ENCODE measurements at places on chromosomes 16 and 17.

- DNase-seq, result no peak
Observed at GRCh38 chr16:63461248-63461841, 1425.1 kb upstream of the CDH8 start.

- DNase-seq, result no peak
Observed at GRCh38 chr17:79849953-79850352, 10.7 kb upstream of the CBX4 start.

DNA sequence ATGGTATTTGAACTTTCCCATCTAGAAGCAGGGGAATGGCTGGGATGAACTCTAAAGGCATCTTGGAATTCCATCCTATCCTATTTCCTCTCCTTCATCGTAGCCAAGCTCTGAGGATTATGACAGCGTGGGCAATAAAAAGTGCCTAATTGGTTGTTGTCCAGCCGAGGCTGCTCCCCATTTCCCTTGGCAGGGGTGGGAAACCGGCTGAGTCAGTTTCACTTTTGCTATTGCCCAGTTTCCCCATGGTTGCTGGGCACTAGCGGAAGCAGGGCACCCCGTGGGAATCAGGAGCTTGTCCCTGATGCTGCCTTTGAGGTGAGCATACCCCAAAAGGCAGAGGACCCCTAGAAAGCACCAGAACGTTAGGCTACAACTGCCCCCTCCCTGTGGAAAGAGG lies 13.8 kb upstream of the SP2 start:
- no peak for DNase-seq

- no peak for DNase-seq
Observed at GRCh38 chr17:63659850-63660249, 37.6 kb downstream of the MAP3K3 start.

DNA sequence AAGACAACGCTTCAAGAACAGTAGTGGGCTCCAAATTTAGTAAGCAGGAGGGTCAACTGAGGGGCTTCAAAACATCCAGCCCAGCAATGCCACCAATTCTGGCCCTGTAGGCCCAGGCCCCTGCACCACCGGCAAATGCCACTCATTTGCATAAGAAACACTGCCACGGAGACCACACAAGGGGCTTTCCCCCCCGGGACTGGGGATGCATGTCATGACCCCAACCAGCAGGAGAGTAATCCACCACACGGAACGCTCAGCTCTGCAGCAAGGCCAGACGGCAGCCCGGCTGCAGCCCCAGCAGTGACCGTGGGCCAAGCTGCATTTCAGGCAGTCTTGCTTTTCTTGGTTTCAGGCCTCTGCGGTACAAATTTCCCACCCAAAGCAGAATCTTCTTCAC lies 14.1 kb downstream of the TMEM11 start:
- no peak for DNase-seq

DNA sequence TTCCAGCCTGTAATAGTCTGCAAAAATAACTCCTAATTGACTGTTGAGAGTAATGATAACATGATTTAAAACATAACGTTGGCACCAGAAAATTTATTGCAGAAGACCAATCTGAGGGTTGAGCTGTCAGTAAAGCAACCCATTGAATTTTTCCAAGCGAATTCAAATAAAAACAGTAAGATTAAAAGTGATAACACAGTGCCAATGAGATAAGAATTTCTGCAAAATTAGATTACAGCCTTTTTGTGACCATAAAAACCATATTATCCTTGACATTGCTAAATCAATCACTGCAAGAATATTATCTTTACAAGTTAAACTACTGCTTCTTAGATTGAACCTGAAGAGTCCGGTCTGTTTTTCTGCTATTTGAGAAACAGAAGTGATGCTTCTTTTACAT lies 341.4 kb downstream of the CDH11 start:
- no peak for DNase-seq

GRCh38 chr17:66375121-66375520 lies 72.7 kb downstream of the PRKCA start:
- no peak for DNase-seq

DNA sequence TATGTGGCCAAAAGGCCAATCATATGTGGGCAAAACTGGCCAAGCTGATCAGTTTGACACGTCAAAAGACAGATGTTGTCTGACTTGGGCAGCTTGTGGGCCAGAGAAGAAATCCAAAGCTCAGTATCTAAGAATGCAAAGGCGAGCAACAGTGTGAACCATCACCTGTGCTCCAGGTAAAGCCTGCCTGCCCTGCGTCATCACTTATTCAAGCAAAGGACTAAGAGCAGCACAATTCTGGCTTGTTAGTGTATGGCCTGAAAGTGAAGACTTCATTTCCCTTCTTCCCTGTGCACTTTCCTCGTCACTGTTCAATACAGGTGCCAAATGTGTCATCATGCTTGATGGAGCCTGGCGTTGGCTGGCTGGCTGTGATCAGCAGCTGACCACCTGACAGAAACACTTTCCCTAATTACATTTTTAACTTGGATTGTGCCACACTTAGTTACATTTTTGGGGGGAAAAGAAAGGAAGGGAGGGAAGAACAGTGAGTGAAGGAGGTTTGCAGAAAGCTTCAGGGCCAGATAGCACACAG lies 4.7 kb downstream of the FAM20A start:
- DNase-seq, result no peak

GRCh38 chr16:12086822-12087221 lies 110.3 kb downstream of the SNX29 start:
- no peak for DNase-seq

All from NCI-H2227 treated with DMSO at 0.1 percent for 48 hours (cell line).